H9 (cell line): ENCODE measurements at places on chromosomes 12 and 14. TPM values are rescaled to one million over a fixed set of nuclear protein-coding genes. Genes with fewer than 3 reads are reported as not detected.

DNA sequence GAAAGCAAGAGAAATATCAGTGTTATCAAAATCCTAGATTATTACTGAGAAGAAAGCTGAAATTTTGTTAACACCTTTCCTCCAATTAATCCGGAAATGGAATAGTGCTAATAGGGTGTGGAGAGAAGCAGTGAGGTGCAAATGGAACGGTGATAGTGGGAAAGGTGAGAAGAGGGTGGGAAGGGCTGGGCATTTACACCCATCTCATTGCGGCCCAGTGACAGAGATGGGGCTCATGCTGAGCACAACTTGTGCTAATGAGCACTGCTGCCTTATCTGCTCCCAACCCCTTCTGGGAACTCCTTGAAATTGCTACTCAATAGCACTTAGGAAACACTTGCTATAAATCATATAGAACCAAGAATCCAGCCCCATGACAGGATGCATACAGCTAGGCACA is 94.4 kb downstream of the PTPRR start:
- H3K4me1 ChIP-seq = no peaks in the 10 kb centered on the region
- no peaks in the 10 kb centered on the region for H3K36me3 ChIP-seq
- no peak overlapping the region for H3K4me3 ChIP-seq
- no peaks in the 10 kb centered on the region for H3K27me3 ChIP-seq

- no peak overlapping the region for H3K4me3 ChIP-seq
- no peaks in the 10 kb centered on the region for H3K27me3 ChIP-seq
Observed at GRCh38 chr12:25020621-25021243, 71.8 kb upstream of the BCAT1 start.

- H3K27me3 ChIP-seq = no peaks in the 10 kb centered on the region
- H3K4me1 ChIP-seq = no peaks in the 10 kb centered on the region
- DNase-seq = peak; percentile 82
Observed at GRCh38 chr12:131242741-131243496, 289.2 kb downstream of the ADGRD1 start.

GRCh38 chr12:117080661-117081144 is 18.5 kb downstream of the TESC start:
- DNase-seq = no peak
- H3K27me3 ChIP-seq = no peaks in the 10 kb centered on the region
- H3K27ac ChIP-seq = no peak overlapping the region
- no peaks in the 10 kb centered on the region; the same call in 2 of the 3 replicates for H3K36me3 ChIP-seq
- peaks cover 2% of the 10 kb centered on the region; the same call in 1 of the 2 replicates for H3K4me1 ChIP-seq
- H3K4me3 ChIP-seq = no peak overlapping the region

- H3K36me3 ChIP-seq = no peaks in the 10 kb centered on the region
- no peak overlapping the region for H3K4me3 ChIP-seq
- H3K27ac ChIP-seq = no peak overlapping the region
- H3K4me1 ChIP-seq = peaks cover 4% of the 10 kb centered on the region; the same call in 1 of the 2 replicates
- DNase-seq = no peak
Observed at GRCh38 chr12:22256605-22257004, 77.9 kb downstream of the ST8SIA1 start.

DNA sequence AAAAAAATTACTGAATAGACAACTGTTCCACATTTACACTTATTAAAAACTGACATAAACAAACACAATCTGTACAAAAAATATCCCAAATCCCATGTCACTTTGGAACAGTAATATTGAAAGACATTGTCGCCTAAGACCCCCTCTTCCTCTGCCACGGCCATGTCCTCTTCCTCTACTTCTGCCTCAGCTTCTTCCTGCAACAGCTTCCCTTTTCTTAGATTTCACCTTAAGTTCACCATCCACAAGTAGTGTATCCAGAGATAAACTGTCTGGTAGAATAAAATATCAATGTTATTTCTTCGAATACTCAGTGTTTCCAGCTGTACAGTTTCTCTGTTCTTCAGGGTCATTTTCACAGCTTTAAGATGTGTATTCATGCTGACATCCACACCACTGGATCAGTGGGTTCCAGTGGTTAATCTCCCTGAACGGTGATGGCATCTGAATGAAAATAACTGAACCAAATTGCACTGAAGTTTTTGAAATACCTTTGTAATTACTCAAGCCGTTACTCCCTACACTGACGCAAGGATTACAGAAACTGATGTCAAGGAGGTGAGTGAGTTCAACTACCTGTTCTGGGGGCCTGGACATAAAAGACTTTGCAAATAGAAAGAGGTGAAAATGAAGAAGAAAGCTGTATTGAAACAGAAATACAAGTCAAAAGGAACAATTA is 208.5 kb downstream of the C12orf50 start:
- H3K4me1 ChIP-seq = no peaks in the 10 kb centered on the region
- H3K4me3 ChIP-seq = no peak overlapping the region
- no peaks in the 10 kb centered on the region for H3K27me3 ChIP-seq

- no peaks in the 10 kb centered on the region for H3K36me3 ChIP-seq
- H3K4me1 ChIP-seq = no peaks in the 10 kb centered on the region
- no peak overlapping the region for H3K4me3 ChIP-seq
- no peak for DNase-seq
- no peaks in the 10 kb centered on the region for H3K27me3 ChIP-seq
- no peak overlapping the region for H3K27ac ChIP-seq
Observed at GRCh38 chr14:88748288-88748687, 44.5 kb downstream of the EML5 start.

DNA sequence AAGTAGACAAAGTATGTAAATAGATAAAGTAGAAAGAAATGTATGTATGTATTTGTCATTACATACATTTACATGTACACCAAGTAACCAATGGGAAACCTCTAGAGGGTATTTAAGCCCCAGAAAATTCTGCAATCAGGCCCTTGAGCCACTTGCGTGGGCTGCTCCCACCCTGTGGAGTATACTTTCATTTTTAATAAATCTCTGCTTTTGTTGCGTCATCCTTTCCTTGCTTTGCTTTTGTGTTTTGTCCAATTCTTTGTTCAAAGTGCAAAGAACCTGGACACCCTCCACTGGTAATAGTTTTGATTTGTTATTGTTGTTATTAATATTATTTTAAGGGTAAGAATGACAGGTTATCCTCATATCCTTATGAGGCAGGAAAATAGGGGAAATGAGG is 21.8 kb downstream of the CAPS2 start:
- H3K4me3 ChIP-seq = no peak overlapping the region; the same call in 2 of the 3 replicates
- no peak for DNase-seq
- H3K36me3 ChIP-seq = peaks cover 8% of the 10 kb centered on the region
- H3K27me3 ChIP-seq = no peaks in the 10 kb centered on the region

DNA sequence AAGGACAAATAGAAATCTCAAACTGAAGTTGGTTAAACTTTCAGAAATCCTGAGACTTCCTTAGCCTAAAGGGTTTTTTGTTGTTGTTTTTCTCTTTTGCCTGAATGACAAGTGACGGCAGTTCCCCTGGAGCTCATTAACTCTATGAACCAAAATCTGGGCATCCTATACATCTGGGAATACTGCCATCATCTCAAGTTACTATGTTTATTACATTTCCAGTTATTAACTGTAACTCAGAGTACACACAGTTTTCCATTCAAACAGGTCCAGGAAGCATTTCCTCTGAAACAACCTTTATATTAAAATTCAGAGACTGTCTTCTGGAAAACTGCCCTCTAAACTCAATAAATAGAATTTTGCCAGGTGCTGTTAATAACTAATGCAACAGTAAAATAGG is 55.6 kb upstream of the CDKL1 start:
- no peak for DNase-seq
- H3K4me3 ChIP-seq = no peak overlapping the region
- no peaks in the 10 kb centered on the region for H3K4me1 ChIP-seq
- no peaks in the 10 kb centered on the region for H3K27me3 ChIP-seq
- peaks cover 54% of the 10 kb centered on the region for H3K36me3 ChIP-seq

GRCh38 chr12:12319451-12320183 is 30.4 kb downstream of the MANSC1 start:
- peaks cover 8% of the 10 kb centered on the region for H3K36me3 ChIP-seq
- H3K27me3 ChIP-seq = no peaks in the 10 kb centered on the region
- no peak overlapping the region for H3K4me3 ChIP-seq
- H3K4me1 ChIP-seq = peaks cover 4% of the 10 kb centered on the region; the same call in 1 of the 2 replicates

DNA sequence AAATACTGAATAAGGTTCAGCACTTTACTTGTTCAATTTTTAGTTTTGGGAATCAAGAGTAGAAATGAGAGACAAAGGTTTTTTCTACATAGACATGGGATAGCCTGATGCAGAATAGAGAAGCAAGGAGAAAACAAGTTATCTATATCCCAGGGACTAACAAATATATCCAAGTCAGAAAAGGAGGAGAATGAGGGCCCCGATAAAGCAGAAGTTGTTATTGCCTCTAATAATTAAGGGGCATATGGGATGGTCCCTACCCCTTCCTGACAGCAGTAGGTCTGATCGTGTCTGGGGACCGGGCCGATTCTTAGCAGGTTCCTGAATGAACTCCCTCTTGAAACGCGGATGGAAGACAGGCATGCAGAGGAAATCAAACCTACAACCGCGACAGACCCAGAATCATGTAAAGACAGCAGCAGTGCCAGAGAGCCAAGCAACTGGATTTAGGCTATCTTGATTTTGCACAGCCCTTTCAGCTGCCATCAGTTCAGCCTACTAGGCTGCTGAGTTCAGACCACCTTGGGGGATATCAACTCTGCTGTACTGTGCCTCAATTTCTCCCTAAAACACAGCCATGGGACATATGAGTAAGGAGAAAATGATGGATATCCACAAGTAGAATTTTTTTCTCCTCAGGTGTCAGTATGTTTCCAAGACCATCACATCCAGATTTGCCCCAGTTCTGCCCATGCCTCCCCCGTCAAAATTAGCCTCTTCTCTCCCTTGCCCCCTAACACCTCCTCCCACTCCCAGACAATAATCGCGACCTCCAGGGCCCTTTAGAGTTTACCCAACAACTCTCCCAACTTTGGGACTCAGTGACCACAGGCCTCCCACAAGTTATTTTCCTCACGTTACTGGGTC is 706 bp downstream of the PRMT5 start:
- H3K27ac ChIP-seq = no peak overlapping the region
- H3K27me3 ChIP-seq = no peaks in the 10 kb centered on the region
- DNase-seq = no peak
- H3K4me1 ChIP-seq = peaks cover 3% of the 10 kb centered on the region
- H3K36me3 ChIP-seq = peaks cover 39% of the 10 kb centered on the region

DNA sequence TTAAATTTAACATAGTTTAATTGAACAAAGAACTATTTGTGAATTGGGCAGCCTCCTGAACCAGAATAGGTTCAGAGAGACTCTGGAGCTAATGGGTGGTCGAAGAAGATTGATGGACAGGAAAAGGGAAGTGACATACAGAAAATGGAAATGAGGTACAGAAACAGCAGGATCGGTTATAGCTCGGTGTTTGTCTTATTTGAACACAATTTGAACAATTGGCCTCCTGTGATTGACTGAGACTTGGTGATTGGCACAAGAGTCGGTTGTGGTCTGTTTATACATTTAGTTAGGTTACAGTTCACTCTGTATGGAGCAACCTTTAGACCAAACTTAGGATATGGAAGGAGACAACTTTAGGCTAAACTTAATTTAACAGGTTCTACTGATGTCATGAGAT is 18.4 kb upstream of the CFL2 start:
- no peak overlapping the region for H3K4me3 ChIP-seq
- H3K27me3 ChIP-seq = no peaks in the 10 kb centered on the region
- H3K27ac ChIP-seq = no peak overlapping the region
- DNase-seq = no peak

GRCh38 chr12:48968467-48968866 is 3.1 kb downstream of the WNT10B start:
- DNase-seq = no peak
- H3K27ac ChIP-seq = no peak overlapping the region
- peaks cover 11% of the 10 kb centered on the region for H3K4me1 ChIP-seq

DNA sequence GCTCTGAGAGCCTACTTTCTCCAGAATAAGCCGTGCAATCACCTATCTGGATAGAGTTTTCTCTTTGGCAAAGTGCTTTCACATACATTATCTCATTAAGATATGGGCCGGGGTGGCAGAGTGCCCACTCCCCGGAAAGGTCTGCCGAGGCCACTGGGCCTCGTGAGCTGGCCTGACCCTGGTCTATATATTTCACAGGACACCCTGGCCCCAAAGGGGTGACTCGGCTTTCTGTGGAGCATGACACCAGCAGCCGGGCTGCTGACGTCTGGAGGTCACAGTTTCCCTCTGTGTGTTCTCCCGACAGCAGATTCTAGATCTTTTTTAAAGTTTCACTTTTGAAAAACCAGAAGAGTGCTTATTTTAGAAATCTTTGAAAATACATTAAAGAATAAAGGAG is 27.9 kb upstream of the ATP2A2 start:
- H3K27ac ChIP-seq = no peak overlapping the region
- peak; percentile 26 for DNase-seq
- no peaks in the 10 kb centered on the region for H3K27me3 ChIP-seq
- no peak overlapping the region for H3K4me3 ChIP-seq
- H3K36me3 ChIP-seq = no peaks in the 10 kb centered on the region

DNA sequence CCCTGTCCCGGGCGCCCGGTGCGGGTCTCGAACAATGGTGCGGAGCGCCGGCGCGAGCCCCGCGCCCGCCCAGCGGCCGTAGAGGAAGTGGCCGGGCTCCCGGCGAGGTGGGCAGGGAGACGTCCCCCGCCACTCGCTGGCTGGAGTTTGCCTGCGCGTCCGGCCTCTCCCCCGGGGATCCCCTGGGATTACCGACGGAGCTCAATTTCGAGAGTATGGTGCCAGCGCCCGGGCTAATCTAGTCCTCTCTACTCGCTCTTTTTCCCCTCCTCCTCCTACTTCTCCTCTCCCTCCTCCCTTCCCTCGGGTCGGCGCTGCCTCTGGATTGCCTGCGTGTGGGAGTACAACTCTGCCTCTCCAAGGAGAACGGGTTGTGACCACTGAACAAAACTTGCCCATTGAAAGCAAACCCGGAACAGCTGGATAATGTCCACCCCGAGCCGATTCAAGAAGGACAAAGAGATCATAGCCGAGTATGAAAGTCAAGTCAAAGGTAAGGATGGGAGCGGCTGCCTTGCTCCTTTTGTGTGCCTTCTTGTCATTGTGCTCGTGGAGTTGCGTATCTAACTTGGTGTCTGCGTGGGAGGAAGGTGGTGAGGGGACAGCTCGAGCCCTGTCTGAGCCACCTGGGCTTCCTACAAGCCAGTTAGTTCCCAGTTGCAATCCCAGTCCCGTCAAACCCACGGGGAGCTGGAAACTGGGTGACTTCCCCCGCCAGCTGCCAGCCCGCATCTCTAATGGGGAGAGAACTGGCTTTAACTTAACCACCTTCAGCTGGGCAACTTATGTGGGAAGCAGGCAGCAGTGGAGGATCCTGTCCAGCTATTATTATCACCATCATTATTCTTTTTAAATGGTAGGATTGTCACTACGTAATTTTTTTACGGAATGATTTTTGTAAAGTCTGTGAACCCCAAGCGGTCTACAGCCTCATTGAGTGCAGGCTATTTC is at the start of gene SRGAP1:
SRGAP1 (plus strand) TSS at position 310 of the 951 bp plus-strand sequence; CDS start at position 427, 117 bp downstream.
- H3K27ac ChIP-seq = no peak within 1 kb of the TSS
- DNase-seq = peak; percentile 53
- no peaks in the 10 kb centered on the region for H3K27me3 ChIP-seq
- H3K4me3 ChIP-seq = peak within 1 kb of the TSS; percentile 95
- H3K4me1 ChIP-seq = peaks cover 3% of the 10 kb centered on the region; the same call in 1 of the 2 replicates
- no peaks in the 10 kb centered on the region for H3K36me3 ChIP-seq

The C3AR1 gene
- total RNA-seq = not detected in 2 replicates

The NFATC4 gene
- 43.0 and 46.4 TPM in 2 replicates for total RNA-seq

The GLT8D2 gene
- total RNA-seq = 2.9 and 3.8 TPM in 2 replicates

The MANSC4 gene
- not detected in 2 replicates for total RNA-seq

The OR10G2 gene
- not detected in 2 replicates for total RNA-seq

The CACNA1C gene
- total RNA-seq = 0.81 and 1.1 TPM in 2 replicates

The PLA2G1B gene
- total RNA-seq = not detected in 2 replicates

The KRT83 gene
- total RNA-seq = not detected in 2 replicates
